ENCODE measurements at places on chromosomes 2 and 18.
A peak's percentile ranks its signal among the peaks of the same experiment; 100 is the strongest.

DNA sequence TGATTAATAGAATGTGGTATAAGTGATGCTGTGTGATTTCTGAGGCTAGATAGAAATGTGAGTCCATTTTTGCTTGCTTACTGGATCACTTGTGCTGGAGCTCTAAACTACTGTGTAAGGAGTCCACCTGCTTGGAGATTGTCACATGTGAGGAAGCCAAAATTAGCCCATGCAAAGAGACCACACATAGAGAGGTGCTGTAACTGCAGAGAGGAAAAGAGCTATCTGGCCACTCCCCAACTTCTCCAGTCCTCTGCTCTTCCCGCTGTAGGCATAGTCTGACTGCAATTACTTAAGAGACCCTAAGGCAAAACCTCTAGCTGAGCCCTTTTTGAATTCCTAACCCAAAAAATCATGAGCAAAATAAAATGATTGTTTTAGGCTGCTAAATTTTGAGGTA is 120.6 kb upstream of the FBXO11 start:
- H3K27ac ChIP-seq = no peak overlapping the region
- DNase-seq = no peak
- H3K4me1 ChIP-seq = no peaks in the 10 kb centered on the region
- H3K36me3 ChIP-seq = no peaks in the 10 kb centered on the region

GRCh38 chr2:214019973-214020345 is 390.9 kb upstream of the VWC2L start:
- no peak overlapping the region for H3K27ac ChIP-seq
- H3K27me3 ChIP-seq = no peaks in the 10 kb centered on the region
- no peak overlapping the region for H3K4me3 ChIP-seq
- peaks cover 3% of the 10 kb centered on the region for H3K4me1 ChIP-seq
- peak; percentile 12 for DNase-seq

GRCh38 chr2:132400169-132400900 is 16.3 kb upstream of the GPR39 start:
- H3K27me3 ChIP-seq = no peaks in the 10 kb centered on the region
- H3K4me3 ChIP-seq = no peak overlapping the region
- no peaks in the 10 kb centered on the region for H3K36me3 ChIP-seq
- H3K27ac ChIP-seq = no peak overlapping the region

DNA sequence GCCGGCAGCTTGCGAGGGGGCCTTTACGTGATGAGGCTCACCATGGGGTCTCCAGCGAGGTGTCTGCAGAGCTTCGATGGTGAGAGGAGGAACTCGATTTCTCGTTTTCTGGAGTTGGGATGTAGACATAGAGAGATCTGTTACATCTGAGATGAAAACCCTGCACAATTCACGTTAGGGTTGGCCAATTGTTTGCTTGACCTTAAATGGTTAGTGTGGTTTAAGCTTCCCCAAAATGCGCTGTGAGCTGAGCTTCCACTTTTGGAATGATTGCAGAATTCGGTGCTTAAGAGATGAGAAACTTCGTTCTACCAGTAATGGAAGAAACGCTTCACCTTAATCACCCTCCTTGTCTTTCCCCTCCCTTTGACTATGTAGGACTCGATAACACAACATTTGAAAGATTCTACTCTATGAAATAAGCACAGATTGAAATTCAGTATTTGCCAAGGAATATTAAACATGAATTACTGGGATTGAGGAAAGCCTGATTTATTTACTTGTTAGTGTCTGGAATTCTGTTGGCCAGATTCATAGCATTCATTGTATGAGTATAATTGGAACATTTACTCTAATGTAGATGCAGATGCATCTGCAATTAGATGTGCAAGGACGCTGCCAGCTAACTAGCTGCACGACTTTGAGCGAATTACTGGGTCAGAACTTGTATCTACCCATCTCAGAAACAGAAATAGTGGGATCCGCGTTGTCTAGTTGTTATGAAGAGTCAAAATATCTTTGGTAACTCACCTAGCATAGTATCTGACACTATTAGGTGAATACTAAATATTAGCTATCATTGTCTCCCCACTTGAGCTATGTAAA is 1.6 kb upstream of the KLF7 start:
- peak; percentile 77 for DNase-seq
- no peaks in the 10 kb centered on the region for H3K36me3 ChIP-seq
- H3K27me3 ChIP-seq = no peaks in the 10 kb centered on the region
- peaks cover 2% of the 10 kb centered on the region for H3K4me1 ChIP-seq
- peak overlapping the region; percentile 94 for H3K27ac ChIP-seq

DNA sequence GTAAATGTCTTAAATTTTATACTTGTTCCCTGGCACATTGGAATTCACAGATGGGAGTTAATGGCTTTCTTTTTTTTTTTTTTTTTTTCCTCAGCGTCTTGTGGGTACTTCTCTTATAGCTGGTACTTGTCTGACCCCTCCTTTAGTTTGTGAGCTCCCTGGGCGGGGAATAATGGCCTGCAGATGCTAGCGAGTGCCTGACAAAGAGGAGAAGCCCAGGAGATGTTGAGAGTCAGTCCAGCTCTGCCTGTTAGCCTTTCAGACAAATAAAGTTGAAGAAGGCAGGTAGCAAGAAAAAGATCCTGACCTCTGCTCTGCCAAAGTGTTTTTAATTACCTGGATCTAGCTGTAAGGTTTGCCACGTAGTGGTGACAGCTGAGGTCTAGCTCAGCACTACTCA is 6.6 kb downstream of the BCL2L11 start:
- H3K36me3 ChIP-seq = peaks cover 42% of the 10 kb centered on the region
- no peak overlapping the region for H3K27ac ChIP-seq
- peaks cover 6% of the 10 kb centered on the region for H3K4me1 ChIP-seq
- H3K4me3 ChIP-seq = no peak overlapping the region

- no peak overlapping the region for H3K27ac ChIP-seq
- no peak overlapping the region for H3K4me3 ChIP-seq
- no peaks in the 10 kb centered on the region for H3K36me3 ChIP-seq
- H3K27me3 ChIP-seq = peaks cover 14% of the 10 kb centered on the region
- peaks cover 11% of the 10 kb centered on the region for H3K4me1 ChIP-seq
- no peak for DNase-seq
These were observed 2.9 kb upstream of the MAB21L4 start for GRCh38 chr2:240898731-240899467.

DNA sequence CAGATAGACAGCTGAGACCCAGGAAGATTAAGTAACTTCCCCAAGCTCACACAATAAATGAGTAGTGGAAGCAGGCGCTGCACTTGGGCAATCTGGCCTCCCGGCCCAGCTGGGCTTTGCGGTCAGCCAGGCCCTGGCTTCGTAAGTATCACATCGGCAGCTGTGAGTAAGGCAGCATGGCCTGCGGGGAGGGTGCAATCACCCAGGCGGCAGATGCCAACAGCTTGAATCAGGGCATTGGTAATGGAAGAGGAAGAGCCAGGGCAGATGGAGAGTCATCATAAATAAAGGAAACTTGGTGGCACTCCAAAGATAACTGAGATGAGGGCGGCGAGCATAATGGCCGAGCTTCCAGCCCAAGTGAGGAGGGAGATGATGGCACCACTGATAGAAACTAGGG is 217.9 kb upstream of the PID1 start:
- DNase-seq = no peak
- no peak overlapping the region for H3K4me3 ChIP-seq
- no peak overlapping the region for H3K27ac ChIP-seq
- H3K36me3 ChIP-seq = no peaks in the 10 kb centered on the region

GRCh38 chr2:231300722-231301076 is 94.8 kb upstream of the B3GNT7 start:
- H3K27me3 ChIP-seq = no peaks in the 10 kb centered on the region
- peaks cover 17% of the 10 kb centered on the region for H3K4me1 ChIP-seq
- H3K36me3 ChIP-seq = peaks cover 13% of the 10 kb centered on the region
- no peak for DNase-seq

Measured in mesenchymal stem cell (in vitro differentiated cells and primary cell).